ENCODE measurements at places on chromosomes 11 and 22. TPM values are rescaled to one million over a fixed set of nuclear protein-coding genes. Genes with fewer than 3 reads are reported as not detected.

DNA sequence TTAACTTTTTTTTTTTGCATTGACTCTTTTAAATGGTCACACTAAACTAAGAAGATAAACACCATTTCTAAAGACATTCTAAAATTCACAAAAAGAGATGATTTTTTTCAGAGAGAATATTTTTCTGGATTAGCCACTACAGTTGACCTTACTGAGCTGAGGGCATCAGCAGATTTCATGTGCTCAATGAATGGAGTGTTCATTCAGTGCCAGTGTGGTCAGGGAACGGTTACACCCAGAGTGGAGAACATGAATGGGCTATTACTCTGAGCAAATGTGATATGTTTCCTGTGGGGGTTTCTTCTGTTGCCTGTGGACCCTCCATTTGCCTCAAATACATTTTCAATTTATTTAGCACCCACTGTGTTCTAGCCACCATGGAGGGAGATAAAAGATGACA is 19.1 kb downstream of the PKNOX2 start:
- no peak for DNase-seq

DNA sequence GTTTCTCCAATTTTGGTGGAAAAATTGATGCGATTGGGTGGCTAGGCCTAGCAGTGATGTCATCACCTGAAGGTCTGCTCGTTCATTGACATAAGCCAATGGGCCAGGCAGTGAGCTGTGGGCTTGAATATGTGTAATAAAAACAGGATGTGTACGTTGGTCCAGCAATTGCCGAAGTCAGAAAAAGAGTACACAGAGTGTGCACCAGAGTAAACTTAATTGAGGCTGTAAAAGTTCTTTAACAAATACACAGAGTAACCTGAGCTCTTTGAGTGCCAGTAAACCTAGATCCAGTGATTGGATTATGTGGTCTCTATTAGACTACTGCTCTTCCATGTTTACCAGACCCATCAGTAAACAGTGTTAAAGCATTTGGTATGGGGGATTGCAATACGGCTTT is 13.0 kb upstream of the GLYATL1 start:
- no peak for DNase-seq

The CD3D gene
- 3.4 TPM for total RNA-seq

DNA sequence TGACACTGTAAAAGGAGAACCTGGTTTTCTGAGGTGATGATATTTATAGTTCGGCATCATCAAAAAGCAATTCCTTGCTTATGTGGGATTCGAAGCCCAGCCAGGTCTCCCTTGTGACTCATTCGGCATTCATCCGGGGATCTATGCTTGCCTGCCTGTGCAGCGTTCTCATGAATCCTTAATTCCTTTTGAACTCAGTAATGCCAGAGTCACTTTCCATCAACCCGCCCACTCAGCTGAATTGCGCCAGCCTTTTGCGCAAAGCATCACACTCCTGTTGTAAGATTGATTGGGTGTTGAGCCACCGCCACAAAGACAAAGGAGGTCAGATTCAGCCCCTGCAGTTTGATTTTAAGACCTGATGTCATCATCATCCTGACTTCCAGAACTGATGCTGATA is 128.6 kb downstream of the SLC17A6 start:
- DNase-seq: peak; percentile 22

The GLYATL2 gene
- total RNA-seq: not detected

The PATE2 gene
- not detected for total RNA-seq

DNA sequence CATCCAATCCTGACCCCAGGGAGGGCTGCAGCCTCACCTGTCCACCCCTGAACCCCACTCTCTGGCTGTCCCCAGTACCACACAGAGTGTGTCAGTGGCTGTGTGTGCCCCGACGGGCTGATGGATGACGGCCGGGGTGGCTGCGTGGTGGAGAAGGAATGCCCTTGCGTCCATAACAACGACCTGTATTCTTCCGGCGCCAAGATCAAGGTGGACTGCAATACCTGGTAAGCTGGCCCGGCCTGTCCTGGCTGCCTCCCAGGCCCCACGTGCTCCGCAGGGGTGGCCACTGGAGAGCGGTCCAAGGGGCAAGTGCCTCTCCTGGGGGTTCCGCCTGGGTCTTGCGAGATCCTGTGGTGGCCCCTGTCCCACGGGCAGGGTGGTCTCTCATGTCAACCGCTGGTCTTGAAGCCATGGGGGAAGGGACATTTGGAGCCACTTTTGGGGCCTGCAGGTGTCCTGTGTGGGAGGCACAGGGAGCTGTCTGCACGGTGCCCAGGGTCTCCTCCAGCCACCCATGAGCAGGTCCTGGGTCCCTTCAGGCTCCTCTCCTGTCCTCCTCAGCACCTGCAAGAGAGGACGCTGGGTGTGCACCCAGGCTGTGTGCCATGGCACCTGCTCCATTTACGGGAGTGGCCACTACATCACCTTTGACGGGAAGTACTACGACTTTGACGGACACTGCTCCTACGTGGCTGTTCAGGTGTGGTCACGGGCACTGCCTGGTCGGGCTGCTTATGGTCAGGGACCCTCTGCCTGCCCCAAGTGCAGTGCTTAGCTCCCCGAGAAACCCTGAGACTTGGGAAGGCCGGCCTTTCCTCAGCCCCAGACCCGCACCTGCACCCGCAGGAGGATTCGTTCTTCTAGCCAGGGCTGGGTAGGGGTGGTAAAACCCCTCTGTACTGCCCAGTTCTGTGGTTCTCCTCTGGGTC is 11.8 kb downstream of the MUC2 start:
- no peak for DNase-seq

The SPTY2D1 gene
- 23.9 TPM for total RNA-seq

GRCh38 chr22:27895600-27895999 is 23.5 kb downstream of the PITPNB start:
- DNase-seq: no peak

DNA sequence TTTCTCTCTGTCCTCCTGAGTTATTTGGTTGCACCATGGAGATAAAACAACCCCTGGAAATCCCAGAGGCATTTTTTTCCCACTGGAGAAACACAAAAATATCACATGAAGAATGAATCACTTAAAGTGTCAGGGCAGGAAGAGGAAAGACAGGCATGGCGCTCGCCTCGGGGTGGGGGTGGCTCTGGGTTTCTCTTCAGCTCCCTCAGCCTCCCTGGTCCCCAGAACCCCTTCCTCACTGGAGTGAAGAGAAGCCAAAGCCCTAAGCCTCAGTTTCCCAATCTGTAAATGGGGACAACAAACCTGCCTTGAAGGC is 938 bp downstream of the SHISAL1 start:
- no peak for DNase-seq

The DDTL gene
- total RNA-seq: 0.84 TPM

DNA sequence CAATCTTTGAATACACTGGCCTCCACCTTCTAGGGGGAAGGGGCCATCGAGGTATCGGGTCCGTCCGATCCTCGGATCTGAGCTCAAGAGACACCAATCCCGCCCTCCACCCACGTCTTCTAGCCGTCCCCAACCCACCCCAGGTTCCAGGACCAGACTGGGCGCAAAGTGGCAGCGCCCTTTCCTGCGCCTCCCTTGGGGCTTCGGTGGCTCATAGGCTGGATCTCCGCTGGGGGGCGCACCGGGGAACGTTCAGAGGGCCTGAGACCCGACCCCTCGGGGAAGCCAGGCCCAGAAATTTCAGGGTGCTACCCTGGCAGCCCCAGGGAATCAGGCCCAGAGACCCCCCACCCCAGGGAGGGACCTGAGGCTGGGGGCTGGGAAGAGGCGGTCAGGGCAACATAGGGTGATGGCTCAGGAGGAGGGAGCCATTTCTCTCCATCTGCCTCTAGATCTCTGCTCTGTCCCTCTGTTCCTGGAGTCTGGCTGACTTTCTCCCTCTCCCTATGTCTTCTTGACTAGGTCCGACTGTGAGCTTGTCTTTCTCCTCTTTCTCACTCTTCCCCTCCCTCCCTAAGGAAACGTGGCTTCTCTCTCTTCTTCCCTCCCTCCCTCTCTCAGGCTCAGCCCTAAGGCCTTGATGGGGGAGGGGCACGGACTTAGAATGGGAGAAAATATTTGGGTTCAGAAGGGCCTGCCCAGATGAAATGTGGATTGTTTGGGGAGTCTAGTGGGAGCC is 1.1 kb downstream of the CREB3L1 start:
- DNase-seq: no peak

The PDGFD gene
- 63.1 TPM for total RNA-seq

DNA sequence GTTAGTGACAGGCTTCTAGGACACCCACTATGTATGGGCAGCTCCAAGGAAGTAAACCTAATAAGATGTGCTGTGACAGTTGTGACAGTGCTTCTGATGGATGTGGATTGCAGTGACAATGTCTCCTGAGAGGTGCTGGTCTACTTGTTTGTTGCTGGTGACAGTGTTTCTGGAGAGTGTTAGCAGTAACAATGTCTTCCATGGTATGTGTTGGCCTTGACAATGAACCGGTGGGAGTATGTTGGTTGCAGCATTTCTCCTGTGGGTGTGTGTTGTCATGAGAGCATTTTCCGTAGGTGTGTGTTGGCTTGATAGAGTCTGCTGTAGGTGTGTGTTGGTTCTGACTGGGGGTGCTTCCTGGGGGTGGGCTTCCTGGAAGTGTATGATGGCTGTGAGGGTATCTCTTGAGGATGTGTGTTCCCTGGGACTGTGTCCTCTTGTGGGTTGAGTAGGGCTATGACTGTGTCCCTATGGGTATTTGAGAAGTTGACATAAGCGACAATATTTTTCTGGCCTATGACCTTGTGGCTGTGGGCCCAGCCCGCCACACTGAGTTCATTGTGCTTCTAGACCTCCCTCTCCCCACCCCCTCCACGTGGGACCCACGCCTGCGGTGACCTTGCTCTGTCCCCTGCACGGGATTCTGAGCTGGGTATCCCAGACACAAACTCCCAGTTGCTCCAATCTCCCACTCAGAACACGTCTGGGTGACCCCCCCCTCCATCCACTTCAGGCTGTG is 1.2 kb downstream of the DCHS1 start:
- no peak for DNase-seq

- DNase-seq: no peak
These were observed 12.9 kb upstream of the FAT3 start for GRCh38 chr11:92211576-92212167.

DNA sequence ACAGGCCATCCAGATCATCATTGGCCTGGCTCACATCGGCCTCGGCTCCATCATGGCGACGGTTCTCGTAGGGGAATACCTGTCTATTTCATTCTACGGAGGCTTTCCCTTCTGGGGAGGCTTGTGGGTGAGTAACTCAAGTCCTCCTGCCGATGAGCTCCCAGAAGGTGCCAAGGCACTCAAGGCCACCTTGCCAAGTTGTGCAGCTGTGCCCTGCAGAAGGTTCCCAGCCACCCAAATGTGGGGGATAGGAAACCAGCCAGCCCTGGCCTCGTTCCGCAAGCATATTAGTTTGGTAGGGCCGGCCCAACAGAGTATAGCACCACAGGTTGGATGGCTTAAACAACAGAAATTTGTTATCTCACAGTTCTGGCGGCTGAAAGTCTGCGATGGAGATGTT is 4.0 kb downstream of the MS4A8 start:
- DNase-seq: no peak

- DNase-seq: no peak
These were observed 578 bp upstream of the PARVG start for GRCh38 chr22:44179989-44180705.

DNA sequence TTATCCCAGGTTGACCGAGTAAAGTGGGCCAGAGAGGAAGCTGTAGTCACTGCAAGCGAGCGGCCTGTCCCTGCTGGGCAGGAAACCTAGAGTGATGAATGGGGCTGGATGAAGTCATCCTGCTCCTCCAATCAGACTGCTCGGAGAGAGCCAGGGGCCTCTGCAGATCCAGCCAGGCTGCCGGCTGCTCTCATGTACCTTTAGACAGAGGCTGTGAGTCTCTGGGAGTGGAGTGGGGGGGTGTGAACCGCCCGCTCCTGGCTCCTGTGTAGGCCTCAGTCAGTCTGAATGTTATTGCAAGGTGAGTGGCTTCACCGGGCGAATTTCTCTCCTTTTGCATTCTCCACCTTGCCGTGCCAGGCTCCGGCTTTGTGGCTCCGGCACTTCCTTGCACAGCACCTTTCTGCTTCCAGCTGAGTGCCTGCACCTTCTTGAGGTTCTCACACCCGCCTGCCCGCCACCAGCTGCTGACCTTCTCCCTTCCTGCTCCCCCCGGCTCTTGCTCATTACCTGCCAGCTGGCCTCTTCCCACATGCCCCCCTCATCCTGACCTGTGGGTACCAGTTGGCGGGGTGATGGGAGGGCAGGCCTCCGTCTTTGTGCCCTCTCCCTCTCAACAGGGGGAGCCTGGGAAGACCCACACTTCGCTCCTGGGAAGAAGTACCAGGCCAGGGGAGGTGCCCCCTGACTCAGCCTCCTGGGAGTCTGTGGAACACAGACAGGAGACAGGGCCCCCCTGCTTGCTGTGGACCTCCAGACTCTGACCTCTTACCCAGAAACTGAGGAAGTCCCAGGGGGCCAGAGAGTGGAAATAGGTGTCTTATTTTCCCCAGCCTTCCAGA is 79.9 kb downstream of the GRAMD1B start:
- DNase-seq: no peak

DNA sequence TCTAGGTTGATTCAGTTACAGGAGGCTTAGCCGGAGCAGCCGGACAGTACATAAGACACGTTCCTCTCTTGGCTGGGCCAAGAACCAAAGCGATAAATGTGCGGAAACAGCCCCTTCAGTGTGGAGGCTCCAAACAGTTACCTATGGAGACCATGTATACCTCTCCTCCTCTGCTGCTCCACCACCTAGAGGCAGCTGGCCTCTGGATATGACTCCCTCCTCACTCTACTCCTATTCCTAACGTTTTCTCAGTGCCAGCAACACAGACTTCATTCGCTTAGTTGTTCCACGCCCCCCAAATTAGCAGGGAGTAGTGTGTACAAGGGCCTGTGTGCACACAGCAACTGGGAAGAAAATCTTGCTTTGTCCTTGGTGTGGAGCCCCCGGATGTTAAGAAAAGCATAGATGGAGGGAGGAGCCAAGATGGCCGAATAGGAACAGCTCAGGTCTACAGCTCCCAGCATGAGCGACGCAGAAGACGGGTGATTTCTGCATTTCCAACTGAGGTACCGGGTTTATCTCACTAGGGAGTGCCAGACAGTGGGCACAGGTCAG is 362.3 kb upstream of the KIRREL3 start:
- DNase-seq: no peak

DNA sequence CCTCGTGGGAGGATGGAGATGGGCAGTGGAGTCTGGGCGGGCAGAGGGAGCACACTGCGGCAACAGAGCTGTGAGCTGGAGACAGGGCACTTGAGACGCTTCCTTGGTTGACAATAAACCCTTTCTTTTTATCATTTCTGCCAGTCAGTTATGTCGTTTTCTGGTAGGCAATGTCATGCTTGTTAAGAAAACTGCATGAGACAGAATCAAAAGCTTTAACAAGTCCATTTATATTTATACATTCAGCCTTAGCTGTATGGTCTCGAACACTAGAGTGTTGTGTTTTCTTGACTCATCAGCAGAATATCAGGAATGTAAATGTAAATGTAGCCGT is 31.9 kb downstream of the PPFIA1 start:
- no peak for DNase-seq

DNA sequence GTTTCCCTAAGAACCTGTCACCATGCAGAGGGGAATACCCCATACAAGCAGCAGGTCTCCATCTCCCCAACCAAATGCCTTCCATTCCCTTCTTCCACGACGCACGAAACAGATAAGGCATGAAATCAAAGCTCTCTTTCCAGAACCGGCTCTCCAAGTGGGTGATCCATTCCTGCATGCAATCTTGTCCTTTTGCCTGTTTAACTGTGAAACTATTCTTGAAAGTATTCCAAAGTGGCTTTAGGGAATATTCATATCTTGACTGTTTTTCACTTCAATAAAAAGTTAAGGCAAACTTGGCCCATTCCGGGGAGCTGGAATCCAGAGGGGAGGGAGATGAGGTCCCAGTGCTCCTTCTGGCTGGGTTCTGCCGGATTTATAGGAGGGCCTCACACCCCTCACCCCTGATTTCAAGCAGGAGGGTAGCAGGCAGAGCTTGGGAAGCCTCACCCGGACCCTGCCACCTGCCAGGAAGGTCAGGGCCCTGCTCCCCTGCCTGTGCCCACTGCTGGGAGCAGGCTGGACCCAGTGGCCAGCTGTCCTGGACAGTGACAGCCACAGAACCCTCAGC is 60.9 kb downstream of the SCGB1A1 start:
- DNase-seq: no peak

The ARHGEF17 gene
- total RNA-seq: 30.7 TPM

All from omental fat pad (tissue), 4 donors.